Hepatocyte (in vitro differentiated cells): ENCODE measurements at places on chromosomes 2 and 18. TPM values are rescaled to one million over a fixed set of nuclear protein-coding genes. Genes with fewer than 3 reads are reported as not detected.

EFR3B gene
- 2.0 and 2.7 TPM in 2 replicates for total RNA-seq

INHBB gene
- 4.4 and 6.6 TPM in 2 replicates for total RNA-seq

ACKR3 gene
- 47.1 and 49.5 TPM in 2 replicates for total RNA-seq

C2orf80 gene
- total RNA-seq = not detected in 2 replicates

MOCOS gene
- total RNA-seq = 7.9 and 8.6 TPM in 2 replicates

SERPINE2 gene
- 153 and 186 TPM in 2 replicates for total RNA-seq

ELP2 gene
- total RNA-seq = 63.8 and 80.3 TPM in 2 replicates

GRHL1 gene
- 10.0 and 10.9 TPM in 2 replicates for total RNA-seq

ERCC3 gene
- 40.7 and 41.7 TPM in 2 replicates for total RNA-seq

DNA sequence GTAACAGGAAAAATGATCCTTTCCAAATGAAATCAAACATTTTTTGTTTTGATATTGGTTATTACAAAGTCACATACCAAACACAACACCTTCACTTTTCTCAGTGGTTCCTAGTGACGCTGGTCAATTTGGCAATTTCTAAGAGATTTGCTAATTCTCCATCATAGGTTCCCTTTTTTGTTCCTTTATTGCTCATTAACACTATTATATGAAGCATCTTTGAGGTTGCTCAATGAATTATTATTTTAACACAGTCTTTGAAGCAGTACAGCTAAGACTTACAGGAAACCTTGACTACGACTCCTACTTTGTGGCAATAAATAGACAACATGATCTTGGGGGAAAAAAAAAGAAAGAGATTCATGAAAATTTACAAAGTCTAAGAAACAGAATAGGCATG lies 152.2 kb upstream of the VRK2 start:
- DNase-seq = no peak

- DNase-seq = no peak
These were observed 166.8 kb upstream of the ID2 start for GRCh38 chr2:8514796-8515758.

DNA sequence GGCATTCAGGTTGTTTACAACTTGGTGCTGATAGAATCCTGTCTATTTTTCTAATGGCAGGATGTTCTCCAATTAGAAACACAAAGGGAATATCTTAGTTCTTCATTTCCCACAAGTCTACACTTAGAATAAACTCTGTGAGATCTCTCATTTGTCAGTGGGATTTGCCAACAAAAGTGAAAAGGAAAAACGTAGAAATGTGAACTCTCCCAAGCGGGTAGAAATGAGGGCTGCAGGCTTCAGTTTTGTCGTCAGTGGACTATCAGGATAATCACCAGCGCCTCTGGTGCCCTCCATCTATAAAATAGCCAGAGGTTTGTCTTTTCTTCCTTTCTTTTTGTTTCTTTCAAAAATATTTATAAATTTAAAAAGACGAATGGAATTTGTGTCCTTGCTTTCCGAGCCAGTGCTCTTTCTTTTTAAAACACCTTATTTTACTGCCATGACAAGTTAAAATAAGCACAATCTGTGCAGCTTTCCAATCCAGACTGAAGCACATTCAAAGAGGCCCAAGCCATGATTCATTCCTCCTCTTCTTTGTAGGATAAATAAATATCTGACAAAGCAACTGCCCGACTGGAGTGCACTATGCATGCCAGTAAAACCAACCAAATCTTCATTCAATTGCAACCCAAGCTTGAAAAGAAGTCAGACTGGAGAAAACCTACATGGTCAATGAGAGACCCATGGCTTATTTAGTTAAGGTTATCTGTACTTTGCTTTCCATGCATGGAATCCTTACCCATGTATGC lies 185.8 kb downstream of the ANKRD44 start:
- no peak for DNase-seq

- no peak for DNase-seq
These were observed 115.7 kb upstream of the COPS8 start for GRCh38 chr2:236969767-236970655.

DNA sequence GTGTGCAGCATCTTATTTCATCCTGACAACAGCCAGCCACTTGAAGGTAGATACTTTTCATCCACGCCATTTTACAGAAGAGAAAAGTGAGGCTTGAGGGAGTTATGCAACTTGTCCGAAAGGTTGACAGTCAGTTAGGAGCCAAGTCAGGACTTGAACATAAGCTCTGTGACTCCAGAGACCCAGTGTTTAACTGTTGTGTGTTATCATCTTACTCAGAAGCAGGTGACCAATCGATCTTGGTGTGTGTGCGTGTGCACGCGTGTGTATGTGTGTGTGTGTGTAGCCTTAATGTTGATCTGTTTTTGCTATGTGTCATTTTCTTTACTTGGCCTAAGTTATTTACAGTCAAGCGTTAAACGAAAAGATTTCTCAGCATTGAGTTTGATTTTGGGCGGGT lies 22.0 kb downstream of the DRC1 start:
- no peak for DNase-seq

GRCh38 chr2:40213619-40214018 lies 238.3 kb downstream of the SLC8A1 start:
- no peak for DNase-seq

DNA sequence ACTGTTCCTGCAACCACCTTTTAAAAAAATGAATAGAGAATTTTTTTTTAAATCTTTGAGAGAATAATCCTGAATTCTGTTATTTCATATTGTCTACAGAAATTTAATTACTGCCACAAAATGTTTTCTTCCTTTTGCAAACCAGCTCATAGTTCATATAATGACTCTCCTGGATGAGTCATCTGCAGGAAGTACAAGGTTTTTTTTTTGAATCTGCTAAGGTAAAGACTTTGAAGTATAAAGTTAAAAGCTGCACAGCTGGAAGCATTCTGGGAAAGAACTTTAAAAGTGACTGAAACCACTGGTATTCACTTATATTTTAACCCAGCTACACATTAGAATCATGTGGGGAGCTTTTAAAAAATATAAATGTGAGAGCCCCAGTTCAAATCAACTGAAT lies 25.4 kb downstream of the SESTD1 start:
- DNase-seq = peak; percentile 30

DNA sequence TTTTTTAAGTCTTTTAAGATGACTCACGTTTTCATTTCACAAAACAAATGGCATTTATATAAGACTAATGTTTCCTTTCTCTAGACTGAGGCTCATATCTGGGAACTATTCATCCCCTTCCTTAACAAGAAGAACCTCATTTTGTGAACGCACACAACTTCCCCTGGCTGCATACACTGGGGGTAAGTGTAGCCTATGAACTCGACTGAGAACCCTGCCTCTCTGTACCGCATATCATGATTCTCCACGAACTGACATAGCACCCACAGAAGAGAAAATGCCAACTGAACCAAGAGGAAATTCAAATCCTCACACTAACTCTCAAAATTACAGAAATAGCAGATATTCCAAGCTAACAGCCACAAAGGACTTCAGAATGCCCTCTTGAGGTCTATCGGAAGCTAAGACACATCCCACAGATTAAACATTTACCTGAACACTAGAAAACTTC lies 236.7 kb downstream of the TCF4 start:
- DNase-seq = no peak

GRCh38 chr2:162174746-162175145 lies 22.7 kb upstream of the GCG start:
- DNase-seq = no peak

DNA sequence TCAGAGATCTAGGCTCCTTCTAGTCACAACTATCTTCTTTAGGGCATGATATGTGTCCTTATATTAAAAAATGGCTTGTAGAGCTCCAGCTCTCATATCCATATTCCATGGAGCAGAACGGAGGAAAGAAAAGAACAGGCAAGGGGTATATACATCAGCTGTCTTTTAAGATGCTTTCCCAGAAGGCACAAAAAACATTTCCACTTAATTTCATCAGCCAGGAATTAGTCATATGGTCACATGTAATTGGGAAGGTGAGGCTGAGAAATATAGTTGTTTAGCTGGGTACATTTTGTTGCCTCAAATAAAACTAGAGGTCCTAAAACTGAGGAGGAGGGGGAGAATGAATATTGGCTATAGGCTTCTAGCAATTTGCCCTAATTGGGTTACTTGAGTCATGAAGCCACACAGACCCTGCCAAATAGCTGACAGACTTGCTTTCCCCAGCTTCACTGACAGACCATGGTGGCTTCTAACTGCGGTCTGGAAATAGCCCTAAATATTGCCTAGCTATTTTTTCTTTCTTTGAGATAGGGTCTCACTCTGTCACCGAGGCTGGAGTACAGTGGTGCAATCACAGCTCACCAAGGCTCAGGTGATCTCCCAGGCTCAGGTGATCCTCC lies 20.0 kb downstream of the MAIP1 start:
- DNase-seq = no peak

DNA sequence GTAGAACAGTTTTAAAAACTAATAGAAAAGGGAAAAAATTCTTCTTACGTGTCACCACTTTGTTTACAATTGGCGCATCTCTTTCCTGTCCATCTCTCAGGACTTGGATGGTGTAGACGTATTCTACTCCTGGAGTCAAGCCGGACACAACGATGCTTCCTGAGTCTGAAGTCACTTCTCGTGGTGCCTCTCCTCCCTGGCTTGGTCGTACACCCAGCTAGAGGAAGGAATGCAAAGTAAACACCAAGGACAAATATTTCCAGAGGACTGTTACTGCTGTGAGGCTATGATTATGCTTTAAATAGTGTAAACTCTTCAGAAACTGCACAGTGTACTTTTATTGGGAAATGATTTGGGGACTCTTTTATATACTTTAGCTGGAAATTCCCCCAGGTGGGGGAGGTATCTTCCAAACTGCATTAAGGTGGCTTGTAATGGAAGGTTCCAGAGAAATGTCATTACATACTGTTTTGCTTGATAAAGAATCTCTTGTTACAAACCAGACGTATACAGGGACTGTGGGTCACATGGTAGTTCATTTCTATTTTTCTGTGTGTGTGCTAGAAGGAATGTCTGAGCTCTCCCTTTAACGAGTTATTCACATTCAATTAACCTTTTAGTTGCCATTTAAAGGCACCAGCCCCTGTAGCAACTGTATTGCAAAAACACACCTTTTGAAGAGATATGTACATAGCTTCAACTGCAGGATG lies 38.1 kb downstream of the FN1 start:
- DNase-seq = peak; percentile 41

- DNase-seq = peak; percentile 51
These were observed 52.7 kb downstream of the ATOH8 start for GRCh38 chr2:85806358-85807118.

GRCh38 chr2:237488295-237488694 lies 1.2 kb downstream of the MLPH start:
- DNase-seq = no peak

DNA sequence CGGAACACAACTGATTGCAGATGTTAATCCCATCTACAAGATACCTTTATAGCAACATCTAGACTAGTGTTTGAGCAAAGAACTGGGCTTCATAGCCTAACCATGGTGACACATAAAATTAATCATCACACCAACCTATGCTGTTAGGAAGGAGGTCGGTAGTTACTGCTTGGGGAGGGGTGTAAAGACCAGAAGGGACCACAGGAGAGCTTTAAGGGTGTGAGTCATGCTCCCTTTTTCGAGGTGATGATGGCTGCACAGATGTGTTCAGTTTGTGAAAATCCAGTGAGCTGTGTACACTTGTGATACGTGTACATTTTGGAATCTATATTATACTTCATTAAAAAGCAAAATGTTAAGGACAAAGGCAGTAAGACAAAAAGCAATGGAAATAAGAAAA lies 4.6 kb upstream of the SEH1L start:
- no peak for DNase-seq

DNA sequence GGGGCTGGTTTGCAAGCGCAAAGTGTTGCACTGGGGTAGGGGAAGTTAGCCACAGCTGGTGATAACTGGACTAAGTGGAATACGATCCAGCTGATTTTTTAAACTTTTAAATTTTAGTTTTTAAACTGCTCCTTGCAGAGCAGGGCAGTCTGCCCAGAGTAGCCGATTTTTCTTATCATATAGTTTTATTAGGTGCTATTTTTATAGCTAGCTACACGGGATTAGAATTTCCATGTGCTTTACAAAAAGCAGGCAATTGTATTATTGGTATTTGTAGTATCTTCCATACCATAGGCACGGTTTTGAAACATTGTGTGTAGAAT lies 9.6 kb downstream of the CPLX4 start:
- DNase-seq = no peak

DNA sequence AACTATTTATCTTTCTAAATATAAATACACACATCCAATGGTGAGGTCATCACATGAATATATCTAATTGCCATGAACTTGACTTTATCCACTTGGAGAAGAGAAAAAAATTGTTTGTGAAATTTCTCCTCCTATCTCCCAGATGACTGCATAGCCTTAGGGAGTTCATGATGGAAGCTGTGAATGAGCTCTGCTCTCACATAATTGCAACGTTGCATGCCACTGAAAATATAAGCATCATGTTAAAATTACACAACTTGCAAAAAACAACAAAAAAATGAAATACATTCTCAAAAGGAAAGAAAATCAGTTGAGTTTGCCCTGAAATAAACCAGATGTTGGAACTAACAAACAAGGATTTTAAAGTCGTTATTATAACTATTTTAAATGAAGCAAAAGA lies 50.6 kb upstream of the OSR1 start:
- no peak for DNase-seq

DNA sequence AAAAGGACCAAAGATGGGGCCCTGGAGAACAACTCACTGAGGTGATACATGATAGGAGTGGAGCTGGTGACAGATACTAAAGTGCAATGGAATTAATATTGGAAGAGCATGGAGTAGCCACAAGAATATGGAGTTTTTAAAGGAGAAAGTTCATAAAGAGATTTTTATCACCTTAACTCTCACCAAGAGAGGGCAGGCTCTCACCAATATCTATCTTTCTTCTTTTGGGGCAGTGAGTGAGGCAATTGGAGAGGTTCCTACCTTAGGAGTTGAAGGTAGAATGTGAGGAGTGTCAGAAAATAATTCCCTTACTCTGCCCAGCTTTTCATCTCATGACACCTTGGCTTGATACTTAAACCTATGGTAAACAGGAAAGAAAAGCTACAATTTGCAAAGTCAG lies 233.7 kb upstream of the CWC22 start:
- peak; percentile 7 for DNase-seq

DNA sequence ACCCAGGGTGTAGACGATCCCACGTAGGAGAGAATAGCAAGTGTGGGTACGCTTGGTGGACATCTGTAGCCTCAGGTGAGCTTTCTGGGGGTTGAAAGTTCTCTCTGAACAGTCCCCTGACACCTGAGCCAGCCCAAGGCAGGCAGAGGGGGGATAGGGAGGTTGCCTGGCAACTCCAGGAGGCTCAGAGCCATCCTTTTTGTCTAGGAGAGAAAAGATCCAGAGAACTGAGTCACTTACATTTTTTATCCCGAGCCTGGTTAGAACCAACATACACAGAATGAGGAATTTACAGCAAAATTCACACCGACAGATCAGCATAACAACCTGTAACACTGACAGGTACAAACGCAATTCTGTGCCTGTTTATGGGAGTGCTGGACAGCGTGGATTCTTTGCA lies 113.2 kb downstream of the SH3BP4 start:
- no peak for DNase-seq

DNA sequence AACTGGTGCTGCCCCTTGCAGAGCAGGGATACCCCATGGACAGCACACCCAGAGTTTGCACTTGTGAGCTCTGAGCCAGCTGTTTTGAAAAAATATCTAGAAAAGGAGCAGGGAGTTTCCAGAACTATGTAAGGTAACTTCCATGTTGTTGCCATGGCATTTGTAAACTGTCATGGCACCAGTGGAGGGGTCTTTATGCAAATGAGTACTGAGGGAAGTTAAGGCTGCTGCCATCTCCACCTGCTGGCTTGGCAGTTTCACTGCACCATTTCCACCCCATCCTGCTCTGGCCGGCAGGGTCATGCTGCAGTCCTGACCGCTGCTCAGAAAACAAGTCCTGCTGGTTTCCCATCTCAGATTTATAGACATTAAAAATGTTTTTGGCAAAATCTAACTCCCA lies 52.3 kb upstream of the SNTG2 start:
- peak; percentile 21 for DNase-seq

- no peak for DNase-seq
These were observed 128.1 kb upstream of the PDE1A start for GRCh38 chr2:182554950-182555349.
